Activated effector memory CD4-positive, alpha-beta T cell treated with anti-CD3 and anti-CD28 coated beads, Interleukin-2, amount 50 U/mL, for 16 hours (primary cell): ENCODE measurements at places on chromosomes 5 and 9.

DNA sequence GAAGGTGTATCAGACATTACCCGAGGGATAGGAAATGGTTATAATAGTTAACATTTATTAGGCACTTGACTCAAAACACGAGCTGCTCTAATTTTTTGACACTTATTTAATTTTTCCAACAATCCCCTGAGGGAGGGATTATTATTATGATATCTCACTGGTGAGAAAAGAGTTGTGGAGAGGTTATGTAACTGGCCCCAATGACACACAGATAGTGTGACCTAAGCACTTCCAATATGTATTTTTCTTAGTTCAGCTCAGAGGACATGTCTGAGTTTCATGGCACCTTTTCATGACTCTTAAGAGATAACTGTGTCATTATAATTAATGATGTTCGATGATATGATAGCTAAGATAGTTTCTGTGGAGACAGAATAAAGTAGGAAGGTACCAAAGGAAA, 86.9 kb downstream of the PTCD2 start:
- no peak for DNase-seq

DNA sequence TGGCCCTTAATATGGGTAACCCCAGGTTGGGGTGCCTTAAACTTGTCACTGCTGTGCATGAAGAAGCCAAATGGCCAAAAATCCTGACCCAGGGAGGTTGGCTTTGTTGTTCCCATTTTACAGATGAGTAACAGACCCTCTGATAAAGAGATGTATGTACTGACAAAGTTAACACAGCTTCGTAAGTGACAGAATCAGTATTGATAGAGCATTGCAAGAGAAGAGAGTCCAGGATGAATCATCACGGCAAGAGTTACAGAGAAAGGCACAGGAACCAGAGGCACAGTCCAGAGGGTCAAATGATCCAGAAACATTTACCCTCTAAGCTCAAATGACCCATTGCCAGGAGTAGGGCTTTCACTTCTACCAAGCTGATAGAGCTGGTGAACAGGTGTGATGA, 103.8 kb upstream of the SMC2 start:
- DNase-seq: no peak

DNA sequence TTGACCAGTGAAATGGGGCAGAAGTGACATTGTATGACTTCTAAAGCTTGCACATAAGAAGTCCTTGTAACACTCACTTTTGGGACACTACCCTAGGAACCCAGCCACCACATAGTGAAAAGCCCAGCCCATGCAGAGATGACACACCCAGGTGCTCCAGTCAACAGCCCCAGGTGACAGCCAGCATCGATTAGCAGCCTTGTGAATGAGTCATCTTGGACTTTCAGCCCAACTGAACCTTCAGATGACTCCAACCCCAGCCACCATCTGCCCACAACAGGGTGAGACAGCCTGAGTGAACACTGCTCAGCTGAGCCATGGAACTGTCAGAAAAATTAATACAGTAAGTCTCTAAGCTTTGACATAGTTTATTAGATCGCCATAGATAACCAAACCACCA, 458.6 kb downstream of the ZSWIM6 start:
- DNase-seq: no peak

GRCh38 chr9:72882117-72882775, 70.6 kb downstream of the ALDH1A1 start:
- DNase-seq: no peak

- no peak for DNase-seq
Measured at GRCh38 chr9:85859765-85860164, 81.2 kb upstream of the NAA35 start.

GRCh38 chr5:15995341-15996052, 184.1 kb downstream of the MARCHF11 start:
- DNase-seq: no peak

GRCh38 chr5:143435210-143435657, 31.7 kb upstream of the NR3C1 start:
- no peak for DNase-seq

DNA sequence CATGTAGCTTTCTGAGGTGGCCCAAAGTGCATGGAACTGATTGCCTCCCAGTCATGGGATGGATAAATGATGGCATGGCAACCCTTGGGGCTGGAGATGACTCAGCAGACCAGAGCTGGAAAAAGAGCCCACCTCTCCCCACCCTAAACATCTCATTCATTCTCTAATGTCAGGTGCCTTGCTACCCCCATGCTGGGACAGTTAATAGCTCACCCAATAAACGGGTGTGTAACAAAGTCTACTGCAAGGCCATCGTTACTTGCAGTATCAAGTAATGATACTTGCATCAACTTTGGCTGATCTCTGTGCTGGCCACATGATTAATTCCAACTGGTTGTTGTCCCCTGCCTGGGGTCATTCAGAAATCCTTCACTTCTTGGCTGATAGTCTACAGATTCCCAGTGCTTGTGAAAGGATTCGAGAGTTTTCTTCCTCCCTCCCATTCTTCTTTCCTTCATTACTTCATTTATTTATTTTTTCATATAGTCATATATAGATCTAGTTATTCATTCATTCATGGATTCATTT, 122.8 kb upstream of the TRIM32 start:
- no peak for DNase-seq

DNA sequence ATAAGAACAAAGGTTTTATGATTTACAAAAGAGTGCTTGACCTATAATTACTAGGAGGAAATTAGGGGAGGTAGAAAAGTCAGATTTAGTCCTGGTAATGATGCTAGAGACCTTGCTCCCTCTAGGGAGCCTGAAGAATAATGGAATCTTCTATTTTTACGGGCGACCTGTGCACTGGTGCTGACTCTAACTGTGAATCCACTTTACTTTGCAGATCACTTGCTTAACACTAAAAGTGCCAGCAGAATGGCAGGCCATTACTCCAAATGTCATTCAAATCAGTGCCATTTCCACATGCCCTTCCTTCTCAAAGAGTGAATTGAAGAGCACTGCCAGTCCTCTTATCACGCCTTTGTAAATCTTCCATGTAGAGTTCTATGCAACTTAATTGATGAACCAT, 359.4 kb upstream of the ARRDC3 start:
- no peak for DNase-seq

DNA sequence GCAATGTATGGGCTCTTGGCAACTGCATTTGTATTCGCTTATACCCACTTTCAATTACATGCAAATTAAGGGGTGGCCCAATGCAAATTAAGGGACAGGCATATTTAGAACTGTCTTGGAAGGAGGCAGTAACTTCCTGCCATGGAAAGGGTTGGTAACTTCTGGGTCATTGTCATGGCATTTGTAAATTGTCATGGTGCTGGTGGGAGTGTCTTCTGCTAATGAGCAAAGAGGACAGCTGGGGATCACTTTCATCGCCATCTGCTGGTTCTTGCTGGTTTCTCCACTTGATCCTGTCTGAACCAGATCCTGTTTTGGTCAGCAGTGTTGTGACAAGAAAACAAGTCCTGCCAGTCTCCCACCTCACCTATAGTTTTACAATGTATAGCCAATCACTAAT, 23.3 kb upstream of the UGT3A2 start:
- DNase-seq: no peak

- DNase-seq: no peak
Measured at GRCh38 chr5:10678244-10678643, 82.8 kb downstream of the DAP start.
